Stimulated activated CD8-positive, alpha-beta memory T cell treated with anti-CD3 and anti-CD28 coated beads, Interleukin-15, amount 100 ng/mL, for 1 hour (primary cell): ENCODE measurements at places on chromosomes 13 and 19.

GRCh38 chr13:101623470-101624209, 171.2 kb downstream of the ITGBL1 start:
- DNase-seq = no peak

DNA sequence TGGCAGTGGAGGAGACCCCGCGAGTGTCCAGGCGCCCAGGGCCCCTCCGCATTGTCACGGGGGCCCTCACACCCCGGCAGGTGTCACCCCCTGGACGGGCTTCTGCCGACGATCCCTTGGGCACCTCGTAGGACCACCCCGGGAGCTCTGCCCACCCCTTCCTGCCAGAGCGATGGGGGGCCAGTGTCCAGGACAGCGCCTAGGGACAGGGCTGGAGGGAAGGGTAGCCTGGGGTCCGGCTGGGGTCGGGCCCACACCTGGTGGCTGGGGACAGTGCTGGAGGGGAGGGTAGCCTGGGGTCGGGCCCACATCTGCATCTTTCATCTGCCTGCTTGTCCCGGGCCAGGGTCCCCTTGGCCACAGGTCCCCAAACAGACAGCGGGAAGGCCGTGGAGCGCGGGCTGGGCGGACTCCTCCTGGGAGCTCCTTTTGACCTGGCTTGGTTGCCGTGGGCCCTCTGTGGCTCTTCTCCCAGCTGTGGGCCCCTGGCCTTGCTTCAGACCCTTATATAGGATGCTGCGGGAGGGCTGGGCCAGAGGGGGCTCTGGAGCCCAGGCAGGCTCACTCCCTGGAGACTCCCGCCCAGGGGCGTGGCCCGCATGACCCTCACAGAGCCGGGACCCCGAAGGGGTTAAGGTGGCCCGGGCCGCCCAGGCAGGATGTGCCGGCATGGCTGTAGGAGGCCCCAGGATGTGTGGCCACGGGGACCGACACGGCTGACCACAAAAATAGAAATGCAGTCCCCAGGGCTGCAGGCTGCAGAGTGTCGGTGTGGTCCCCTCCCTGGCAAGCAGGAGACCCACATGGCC, 74.1 kb upstream of the MCF2L start:
- DNase-seq = no peak

- no peak for DNase-seq
These were observed 19.6 kb downstream of the CCDC8 start for GRCh38 chr19:46393456-46394401.

DNA sequence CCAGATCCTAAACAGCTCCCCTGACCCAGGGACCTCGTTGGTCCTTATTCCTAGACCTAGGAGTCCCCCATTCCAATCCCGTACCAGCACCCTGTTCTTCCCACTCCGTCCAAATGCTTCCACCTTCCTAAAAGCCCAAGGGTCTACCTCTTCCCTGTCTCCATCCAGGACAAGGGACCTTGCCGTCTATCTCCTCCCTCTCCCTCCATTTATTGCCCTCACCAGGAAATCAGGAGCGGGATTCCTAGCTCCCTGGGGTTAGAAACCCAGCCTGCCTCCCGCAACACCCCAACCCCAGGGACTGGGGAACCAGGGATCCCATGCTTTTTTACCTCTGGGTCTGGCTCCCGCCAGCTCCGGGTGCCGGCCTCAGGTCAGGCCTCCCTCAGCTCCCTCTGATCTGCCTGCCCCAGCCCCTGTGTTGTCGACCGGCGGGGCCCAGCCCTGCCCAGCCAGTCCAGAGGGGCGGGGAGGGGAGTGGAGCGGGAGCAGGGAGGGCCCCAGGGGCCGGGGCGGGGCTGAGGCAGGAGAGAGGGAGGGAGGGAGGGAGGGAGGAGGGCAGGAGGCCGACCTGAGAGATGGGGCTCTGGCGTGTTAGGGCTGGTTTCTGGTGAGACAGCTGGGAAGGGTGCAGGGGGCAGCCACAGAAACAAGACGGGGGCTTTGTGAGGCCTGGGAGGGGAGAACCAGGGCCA, at the start of gene B3GNT8:
Gene B3GNT8 (minus strand): TSS at position 423 of the 695 bp plus-strand sequence. CDS start 596 bp downstream, outside the sequence.
- no peak for DNase-seq

- no peak for DNase-seq
These were observed 101.9 kb downstream of the PTPRS start for GRCh38 chr19:5238700-5239099.

- no peak for DNase-seq
These were observed at the start of gene FBXO27 for GRCh38 chr19:39032063-39032918. Gene FBXO27, minus strand, starts transcription at chr19:39032549. Its CDS starts 322 bp downstream, at chr19:39032227.

DNA sequence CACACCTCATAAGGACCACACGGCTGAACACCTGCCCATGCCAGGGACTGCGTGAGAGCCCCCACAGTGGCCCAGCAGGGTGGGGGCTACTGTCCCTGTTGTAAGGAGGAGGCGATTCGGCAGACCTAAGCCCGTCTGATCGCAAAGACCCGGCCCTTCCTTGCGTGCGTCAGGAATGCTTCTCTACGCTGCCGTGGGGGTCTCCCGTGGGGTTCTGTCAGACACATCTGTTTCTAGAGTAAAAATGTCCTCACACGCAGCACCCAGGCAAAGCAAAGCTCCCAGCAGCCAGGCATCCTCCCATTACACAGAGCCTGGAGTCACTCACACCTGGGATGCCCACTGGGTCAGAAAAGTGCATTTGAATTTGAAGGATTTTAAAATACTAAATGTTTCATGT, 147.7 kb upstream of the SOX1 start:
- DNase-seq = no peak

DNA sequence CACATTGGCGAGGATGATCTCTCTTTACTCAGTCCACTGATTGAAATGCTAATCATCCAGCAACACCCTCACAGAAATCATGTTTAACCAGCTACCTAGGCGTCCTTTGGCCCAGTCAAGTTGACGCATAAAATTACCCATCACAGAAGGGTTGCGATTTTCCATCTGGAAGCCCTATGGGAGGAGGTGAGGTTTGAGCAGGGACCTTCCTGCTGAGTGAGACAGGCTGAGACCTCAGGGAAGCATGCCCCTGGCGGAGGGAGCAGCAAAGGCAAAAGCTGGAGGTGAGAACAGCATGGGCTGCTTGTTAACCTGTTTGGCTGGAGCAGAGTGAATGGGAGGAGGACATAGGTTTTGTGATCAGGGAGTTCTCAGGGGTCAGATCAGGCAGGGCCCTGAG, 7.3 kb downstream of the TTC9B start:
- DNase-seq = no peak

- no peak for DNase-seq
These were observed 9.5 kb upstream of the NDUFS7 start for GRCh38 chr19:1374250-1374577.

DNA sequence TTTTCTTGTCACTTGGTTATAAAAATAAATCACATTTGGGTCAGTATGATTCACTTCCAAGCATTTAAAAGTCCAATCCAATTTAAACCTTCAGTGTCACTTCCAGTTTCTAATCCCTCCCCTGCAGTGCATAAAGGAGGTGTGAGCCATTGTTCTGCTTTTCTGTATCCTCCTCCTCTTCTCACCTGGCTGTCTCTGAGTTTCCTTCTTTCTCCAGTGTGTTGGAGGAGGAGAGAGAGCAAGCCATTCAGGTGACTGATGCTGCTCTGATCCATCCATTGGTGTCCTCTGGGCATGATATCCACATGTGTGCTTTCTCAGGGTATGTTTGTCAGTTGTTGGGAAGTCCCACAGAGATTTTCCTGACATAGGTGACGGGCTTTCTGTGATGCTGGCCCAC, 1.2 kb downstream of the NUDT15 start:
- no peak for DNase-seq

GRCh38 chr13:83281654-83282053, 600.6 kb downstream of the SLITRK1 start:
- DNase-seq = no peak

DNA sequence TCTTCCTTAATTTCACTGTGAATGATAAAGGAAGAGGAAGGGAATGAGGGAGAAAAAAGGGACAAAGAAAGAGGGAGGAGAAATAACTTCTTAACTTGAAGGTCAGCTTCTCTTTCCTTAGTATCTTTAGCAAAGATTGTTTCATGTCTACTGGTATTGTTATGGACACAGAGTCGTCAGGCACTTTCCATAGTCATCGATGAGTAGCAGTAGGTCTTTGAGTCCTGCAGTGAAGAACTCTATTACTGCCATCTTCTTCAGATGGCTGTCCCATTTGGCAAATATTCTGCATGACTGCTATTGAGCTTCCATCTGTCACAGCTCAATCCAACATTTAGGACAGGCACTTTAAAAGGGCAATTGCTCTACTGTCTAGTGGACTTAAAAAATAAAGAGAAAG, 2463.1 kb downstream of the PCDH9 start:
- DNase-seq = no peak

DNA sequence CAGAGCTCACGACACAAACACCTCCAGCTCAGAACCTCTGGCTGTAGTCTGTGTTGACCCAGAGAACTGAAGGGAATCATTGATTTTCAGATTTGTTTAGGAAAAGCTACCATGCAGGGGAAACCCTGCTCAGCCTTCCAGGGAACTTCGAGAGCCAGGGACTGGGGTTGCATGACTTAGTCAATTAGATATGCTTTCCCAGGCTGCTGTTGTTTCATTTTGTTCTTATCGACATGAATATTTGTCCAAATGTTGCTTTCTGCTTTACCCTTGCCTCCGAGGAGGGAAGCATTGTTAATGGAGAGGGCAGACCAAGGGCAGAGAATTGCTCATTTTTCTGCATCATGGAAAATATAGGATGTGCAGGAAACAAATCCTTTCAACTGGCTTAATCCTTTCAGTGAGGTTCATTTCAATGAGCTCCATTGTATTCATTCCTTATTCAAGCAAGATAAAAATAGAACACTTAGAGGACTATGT, 82.5 kb downstream of the KLF5 start:
- no peak for DNase-seq

- DNase-seq = no peak
These were observed 147.1 kb upstream of the IRS2 start for GRCh38 chr13:109933476-109933875.

GRCh38 chr13:73440296-73440895, 381.6 kb downstream of the KLF5 start:
- no peak for DNase-seq

DNA sequence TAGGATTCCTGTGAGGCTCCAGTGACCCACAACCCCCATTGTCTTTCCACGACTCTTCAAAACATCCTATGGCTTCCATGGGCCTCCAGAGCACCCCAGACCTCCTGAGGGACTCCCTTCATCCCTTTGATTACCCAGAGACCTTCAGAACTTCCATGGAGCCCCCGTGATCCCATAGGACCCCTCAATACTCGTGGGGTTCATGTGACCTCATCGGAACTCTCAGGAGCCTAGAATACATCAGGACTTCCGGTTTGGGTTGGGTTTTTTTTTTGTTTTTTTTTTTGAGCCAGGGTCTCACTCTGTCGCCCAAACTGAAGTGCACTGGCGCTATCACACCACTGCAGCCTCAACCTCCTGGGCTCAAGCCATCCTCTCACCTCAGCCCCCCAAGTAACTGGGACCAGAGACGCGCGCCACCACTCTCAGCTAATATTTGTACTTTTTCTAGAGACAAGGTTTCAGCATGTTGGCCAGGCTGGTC, 774 bp downstream of the ALDH16A1 start:
- DNase-seq = no peak

- no peak for DNase-seq
These were observed 69.1 kb upstream of the FLT1 start for GRCh38 chr13:28564030-28564429.

- no peak for DNase-seq
These were observed at the start of the genes COL4A1 and COL4A2 for GRCh38 chr13:110306960-110307766. Gene COL4A1, minus strand, starts transcription at chr13:110307157. Its CDS starts 130 bp downstream, at chr13:110307027. Gene COL4A2, plus strand, starts transcription at chr13:110307284. Its CDS starts 620 bp downstream, at chr13:110307904.

DNA sequence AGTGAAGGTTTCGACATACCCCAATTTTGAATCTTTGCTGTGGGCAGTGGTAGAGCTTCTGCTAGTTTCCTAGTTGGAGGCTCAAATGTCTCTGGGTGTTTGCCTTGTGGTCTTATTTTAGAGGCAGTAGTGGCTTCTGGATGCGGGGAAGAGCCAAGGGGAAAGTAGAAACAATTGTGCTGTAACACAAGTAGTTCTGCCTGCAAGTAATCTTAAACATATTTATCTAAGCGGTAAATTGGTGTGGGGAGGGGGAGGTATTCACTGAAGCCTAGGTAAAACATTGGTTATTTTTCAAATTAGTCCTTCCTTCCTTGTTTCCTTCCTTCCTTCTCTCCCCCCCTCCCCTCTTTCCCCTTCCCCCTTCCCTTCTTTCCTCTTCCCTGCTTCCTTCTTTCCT, at the start of gene PCDH20:
Gene PCDH20 (minus strand): TSS at position 101 of the 400 bp plus-strand sequence. CDS start 691 bp downstream, outside the sequence.
- no peak for DNase-seq

DNA sequence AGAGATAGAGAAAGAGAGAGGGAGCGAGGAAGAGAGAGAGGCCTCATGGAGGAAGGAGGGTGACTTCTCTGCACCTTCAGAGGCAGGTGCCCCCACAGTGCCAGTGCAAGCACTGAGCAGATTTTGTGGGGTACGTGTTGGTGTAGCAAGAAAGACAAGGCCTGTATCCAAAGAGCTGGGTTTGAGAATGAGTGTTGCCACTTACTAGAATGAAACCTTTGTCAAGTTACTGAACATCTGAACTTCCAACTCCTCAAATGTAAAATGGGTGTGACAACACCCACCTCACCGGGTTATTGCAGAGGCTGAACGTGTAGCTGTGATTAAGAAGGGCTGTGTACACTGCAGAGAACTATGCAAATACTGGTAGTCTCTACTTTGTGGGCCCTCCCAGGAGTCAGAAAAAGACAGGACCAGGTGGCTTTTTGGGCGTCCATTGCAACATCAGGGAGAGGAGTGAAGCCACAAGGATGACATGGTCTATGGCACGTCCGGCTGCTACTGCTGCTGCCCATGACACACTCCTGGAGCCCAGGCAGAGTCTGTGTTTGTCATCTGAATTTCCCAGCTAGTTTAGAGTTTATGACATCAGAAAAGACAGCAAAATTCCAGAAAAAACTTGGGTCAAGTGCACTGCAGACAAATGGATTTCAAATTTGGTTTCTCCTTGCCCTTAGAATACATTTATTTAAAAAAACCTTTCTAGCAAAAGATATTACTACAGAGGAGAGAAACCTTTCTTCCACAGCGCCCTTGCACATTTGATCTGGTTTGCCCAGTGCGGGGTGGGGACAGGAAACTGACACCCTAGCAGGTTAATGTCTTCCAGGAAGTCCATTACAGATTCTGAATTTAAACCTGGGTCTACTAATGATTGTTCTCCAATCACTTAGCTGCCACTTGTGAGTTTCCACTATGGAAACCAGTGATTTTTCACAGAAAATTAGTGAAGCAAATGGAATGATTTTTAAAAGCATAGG, 54.0 kb upstream of the ATP12A start:
- no peak for DNase-seq

- DNase-seq = no peak
These were observed 13.9 kb upstream of the PAK4 start for GRCh38 chr19:39111593-39112199.

DNA sequence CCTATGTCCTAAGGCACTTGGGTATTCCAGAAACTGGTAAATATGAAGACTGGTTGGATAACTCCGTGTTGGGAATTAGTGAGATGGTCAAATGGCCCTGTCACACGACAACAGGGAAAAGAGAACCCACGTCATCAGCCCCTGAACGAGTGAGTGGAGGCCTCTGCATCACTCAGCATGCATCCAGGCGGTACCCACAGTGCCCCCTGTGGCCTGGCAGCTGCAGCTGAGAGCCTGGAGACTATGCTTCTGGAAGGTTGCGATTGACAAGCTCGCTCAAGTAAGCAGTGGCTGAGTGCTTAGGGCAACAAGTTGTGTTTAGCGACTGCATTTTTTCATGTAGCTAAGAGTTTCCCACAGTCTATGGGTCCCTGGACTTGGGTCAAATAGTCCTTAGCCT, 55.9 kb downstream of the COL4A2 start:
- no peak for DNase-seq
